ENCODE measurements at places on chromosomes 2 and 18. TPM values are rescaled to one million over a fixed set of nuclear protein-coding genes. Genes with fewer than 3 reads are reported as not detected.

DNA sequence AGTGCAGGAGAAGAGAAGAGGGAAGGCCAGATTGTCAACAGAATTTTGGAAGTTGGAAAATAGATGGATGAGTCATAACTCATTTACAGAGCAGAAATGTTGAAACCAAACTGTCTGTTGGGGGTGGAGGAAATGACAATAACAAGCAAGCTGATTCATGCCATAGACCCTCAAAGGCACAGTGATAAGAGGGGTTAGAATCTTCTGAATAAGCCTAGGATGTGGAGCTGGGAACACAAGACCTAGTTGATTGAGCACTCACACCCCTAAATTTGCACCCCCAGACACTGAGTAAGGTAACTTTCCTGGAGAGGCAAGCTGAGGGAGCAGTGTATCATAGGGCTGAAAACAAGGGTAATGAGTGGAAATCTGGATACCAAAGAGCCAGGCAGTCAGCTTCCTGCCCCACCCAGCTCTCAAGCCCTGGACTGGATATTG, 141.4 kb downstream of the SCG2 start:
- H3K36me3 ChIP-seq: no peaks in the 10 kb centered on the region
- H3K4me3 ChIP-seq: no peak overlapping the region
- no peaks in the 10 kb centered on the region for H3K4me1 ChIP-seq
- no peak for DNase-seq
- H3K27ac ChIP-seq: no peak overlapping the region

DNA sequence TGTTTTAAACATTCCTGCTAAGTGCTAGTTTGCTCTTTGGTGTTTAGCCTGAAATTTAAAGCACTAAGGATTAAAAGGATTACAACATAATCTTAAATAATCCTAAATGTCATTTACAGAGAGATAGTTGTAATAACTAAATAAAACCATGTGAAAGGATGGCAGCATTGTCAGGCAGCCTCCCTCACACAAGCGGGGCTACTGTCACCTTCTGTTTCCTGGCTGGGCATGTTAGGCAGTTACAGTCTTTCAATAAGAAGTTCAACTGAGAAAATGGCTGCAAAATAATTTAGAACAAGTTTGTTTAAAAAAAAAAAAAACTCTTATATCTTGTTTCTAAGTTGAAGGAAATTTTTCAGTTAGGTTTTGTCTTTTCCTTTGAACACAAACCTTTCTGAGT, 124.9 kb downstream of the ARHGAP15 start:
- H3K4me1 ChIP-seq: no peaks in the 10 kb centered on the region
- no peak for DNase-seq
- H3K36me3 ChIP-seq: no peaks in the 10 kb centered on the region
- no peaks in the 10 kb centered on the region for H3K27me3 ChIP-seq
- no peak overlapping the region for H3K27ac ChIP-seq
- H3K4me3 ChIP-seq: no peak overlapping the region

DNA sequence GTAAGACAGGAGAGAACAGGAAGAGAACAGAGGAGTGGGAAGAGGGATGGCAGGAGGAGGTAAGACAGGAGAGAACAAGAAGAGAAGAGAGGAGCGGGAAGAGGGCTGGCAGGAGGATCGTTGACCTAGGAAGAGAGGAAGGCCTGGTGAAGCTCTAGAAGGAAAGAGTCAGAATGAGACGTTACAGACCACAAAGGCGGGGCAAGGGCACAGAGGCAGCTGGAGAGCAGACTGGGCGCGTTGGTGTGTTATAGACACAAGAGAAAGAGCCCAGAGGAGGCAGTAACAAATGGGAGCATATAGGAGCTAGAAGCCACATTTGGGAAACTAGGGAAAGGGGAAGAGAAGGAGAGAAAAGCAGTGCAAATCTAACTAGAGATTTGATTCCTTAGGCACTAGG, 26.6 kb downstream of the PTRHD1 start:
- H3K27ac ChIP-seq: no peak overlapping the region
- DNase-seq: no peak
- H3K4me3 ChIP-seq: no peak overlapping the region
- no peaks in the 10 kb centered on the region for H3K4me1 ChIP-seq

- H3K27me3 ChIP-seq: no peaks in the 10 kb centered on the region
- no peaks in the 10 kb centered on the region for H3K36me3 ChIP-seq
- no peaks in the 10 kb centered on the region for H3K4me1 ChIP-seq
- H3K27ac ChIP-seq: no peak overlapping the region
Observed at GRCh38 chr2:7661502-7661901, 744.3 kb downstream of the RNF144A start.

Gene CHCHD5
- total RNA-seq: 27.0 TPM
